Nucleus accumbens (tissue), 56 donors: ENCODE measurements at places on chromosomes 12 and 14.
A peak's percentile ranks its signal among the peaks of the same experiment; 100 is the strongest.

DNA sequence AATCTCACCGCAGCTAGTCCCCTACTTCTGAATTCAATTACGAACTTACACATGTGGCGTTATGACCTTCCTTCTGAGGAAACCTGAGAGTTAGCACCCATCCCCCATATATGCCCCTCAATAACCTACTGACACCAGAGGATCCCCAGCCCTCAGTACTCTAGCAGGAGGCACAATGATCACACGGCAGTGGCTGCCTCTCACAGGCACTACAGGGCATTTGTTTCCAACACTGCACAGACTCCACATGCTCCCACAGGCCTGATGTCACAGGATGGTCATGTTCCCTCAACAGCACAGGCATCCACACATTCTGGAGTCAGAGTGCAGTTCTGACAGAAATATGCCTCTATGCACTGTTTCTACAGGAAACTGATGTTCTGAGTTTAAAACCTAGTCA, 17.4 kb downstream of the PPP1CC start:
- DNase-seq: no peak

DNA sequence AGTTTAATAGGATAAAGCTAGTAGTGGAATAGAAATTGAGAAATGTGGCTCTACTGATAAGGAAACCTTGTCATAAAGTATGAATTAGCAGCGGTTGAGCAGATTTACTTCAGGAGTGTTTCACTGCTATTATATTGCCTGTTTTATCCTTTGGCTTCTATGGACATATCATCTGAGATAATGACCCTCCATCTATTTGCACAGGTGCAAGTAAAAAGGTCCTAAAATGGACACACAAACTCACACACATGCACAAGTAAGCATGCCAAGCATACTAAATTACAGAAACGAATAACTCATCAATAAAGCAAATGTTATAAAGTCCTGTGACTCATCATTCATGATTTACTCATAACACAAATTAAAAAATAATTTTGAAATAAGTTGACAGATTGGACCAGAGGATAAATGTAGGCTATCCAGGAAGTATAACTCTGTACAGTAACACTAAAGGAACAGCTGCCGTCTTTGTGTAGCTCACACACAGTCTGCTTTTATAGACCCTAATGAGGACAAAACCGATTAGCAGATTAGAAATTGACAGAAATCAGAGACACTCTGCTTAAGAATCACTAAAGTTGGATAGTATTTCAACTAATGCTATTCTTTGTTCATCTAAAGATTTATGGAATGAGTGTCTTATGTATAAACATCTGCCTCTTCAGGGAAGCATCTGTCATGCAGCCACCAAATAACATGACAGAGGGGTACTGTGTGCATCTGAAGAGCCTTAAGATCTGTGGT, 73.9 kb downstream of the SYT1 start:
- no peak for DNase-seq

- no peak for DNase-seq
Measured at GRCh38 chr14:98949051-98949450, 322.9 kb downstream of the BCL11B start.

- no peak for DNase-seq
Measured at GRCh38 chr12:18101043-18101442, 11.1 kb upstream of the RERGL start.

DNA sequence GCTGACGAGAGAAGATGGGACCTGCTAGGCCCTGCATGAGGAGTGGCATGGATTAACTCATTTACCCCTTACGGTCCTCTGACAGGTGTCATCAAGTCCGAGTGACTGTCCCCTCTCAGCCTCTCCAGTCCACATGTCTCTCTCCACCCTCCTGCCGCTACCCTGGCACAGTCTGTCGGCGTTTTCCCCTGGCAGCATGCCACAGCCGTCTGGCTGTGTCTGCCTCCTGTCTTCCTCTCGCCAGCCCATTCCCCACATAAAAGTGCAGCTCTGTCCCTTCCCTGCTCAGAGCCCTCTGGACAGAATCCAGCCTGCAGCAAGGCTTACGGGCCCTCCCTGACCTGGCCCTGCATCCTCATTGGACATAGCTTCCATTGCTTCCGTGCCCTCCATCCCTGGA, 45.6 kb downstream of the UBE3B start:
- DNase-seq: no peak

- DNase-seq: no peak
Measured at GRCh38 chr14:73221945-73222344, 15.4 kb upstream of the PAPLN start.

DNA sequence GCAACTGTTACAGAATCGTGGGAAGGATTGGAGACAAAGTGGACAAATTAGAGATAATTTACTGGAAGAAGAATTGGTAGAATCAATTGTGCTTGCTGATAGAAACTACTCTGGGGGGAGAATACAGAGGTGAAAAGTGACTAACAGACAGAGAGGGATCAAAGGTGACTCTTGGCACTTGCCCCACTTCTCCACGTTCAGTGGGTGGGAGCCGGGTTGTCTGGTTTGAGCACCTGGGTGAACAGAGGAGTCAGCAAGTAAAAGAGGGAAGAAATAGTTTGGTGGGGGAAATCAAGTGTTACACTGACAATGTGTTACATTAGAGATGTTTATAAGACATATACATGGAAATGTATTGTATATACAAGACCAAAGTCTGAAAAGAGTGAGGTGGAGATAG, 69.1 kb downstream of the PPP2R5E start:
- DNase-seq: no peak

- no peak for DNase-seq
Measured at GRCh38 chr12:111029732-111030131, 109.4 kb upstream of the MYL2 start.

- no peak for DNase-seq
Measured at GRCh38 chr12:6548966-6549683, 6.7 kb downstream of the IFFO1 start.

DNA sequence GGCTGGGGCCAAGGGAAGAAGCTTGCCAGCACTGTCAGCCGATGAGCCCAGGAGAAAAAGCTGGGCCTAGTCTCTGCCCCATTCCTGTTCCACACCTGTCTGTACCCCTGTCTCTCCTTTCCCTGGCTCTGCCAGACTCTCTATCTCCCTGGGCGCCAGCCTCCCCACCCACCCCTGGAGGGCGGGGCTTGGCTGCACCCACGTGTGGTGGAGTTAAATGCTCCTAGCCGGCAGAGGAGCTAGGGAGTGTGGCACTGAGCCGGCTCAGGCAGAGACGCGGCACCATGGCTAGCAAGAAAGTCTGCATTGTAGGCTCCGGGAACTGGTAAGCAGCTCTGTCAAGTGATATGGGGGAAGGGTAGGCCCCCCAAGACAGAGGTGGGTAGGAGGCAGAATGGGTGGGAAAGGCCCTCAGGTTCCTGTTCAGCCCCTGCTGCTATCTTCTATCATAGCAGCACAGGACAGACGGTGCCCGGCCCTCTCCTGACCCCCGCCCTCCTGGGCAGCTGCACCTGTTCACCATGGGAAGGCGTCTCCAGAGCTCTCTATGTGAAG, at the start of gene GPD1:
Gene GPD1 (plus strand): TSS at position 242 of the 555 bp plus-strand sequence. CDS start 43 bp downstream, at position 285.
- DNase-seq: peak; percentile 61

- DNase-seq: no peak
Measured at GRCh38 chr14:64983439-64984310, 3.0 kb upstream of the FNTB start.

GRCh38 chr12:92077530-92077929, 68.1 kb downstream of the BTG1 start:
- DNase-seq: no peak
